ENCODE measurements at places on chromosomes 6 and 20.

DNA sequence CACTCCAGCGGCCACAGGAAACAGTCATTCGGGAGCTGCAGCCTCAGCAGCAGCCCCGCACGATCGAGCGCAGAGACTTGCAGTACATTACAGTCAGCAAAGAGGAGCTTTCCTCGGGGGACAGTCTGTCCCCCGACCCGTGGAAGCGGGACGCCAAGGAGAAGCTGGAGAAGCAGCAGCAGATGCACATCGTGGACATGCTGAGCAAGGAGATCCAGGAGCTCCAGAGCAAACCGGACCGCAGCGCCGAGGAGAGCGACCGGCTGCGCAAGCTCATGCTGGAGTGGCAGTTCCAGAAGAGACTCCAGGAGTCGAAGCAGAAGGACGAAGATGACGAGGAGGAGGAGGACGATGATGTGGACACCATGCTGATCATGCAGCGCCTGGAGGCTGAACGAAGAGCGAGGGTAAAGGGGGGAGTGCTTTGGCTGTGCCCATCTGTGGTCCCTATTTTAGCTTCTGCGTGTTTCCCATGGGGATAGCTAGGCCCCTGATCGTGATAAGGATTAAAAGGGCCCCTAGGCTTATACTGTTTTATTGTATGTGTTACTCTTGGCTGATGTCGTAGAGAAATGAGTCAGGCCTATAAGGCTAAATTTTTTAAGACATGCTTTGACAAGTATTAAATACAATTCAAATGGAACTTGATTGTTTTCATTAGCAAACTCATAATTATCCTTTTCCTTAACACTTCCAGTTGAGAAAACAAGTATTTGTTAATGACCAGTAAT lies 45.5 kb upstream of the KIF25 start:
- no peak for DNase-seq

DNA sequence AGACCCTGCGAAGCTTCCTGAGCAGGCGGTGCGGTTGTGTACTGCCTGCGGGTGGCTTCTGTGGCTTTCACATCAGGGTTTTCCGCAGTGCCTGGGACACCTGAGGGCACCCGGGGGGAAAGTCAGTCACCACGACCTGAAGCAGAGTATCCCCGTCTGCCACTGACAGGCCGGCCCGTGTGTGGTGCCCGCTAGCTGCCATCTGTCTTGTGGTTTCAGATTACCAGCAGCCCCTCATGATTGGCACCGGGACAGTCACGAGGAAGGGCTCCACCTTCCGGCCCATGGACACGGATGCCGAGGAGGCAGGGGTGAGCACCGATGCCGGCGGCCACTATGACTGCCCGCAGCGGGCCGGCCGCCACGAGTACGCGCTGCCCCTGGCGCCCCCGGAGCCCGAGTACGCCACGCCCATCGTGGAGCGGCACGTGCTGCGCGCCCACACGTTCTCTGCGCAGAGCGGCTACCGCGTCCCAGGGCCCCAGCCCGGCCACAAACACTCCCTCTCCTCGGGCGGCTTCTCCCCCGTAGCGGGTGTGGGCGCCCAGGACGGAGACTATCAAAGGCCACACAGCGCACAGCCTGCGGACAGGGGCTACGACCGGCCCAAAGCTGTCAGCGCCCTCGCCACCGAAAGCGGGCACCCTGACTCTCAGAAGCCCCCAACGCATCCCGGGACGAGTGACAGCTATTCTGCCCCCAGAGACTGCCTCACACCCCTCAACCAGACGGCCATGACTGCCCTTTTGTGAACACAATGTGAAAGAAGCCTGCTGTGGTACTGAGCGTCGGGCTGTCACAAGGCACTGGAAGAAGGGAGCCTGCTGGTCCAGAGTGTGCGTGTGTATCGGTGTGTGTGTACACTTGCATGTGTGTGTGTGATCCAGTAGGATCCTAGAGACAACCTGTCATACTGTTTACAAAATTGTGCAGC lies 54.4 kb downstream of the GOPC start:
- no peak for DNase-seq

DNA sequence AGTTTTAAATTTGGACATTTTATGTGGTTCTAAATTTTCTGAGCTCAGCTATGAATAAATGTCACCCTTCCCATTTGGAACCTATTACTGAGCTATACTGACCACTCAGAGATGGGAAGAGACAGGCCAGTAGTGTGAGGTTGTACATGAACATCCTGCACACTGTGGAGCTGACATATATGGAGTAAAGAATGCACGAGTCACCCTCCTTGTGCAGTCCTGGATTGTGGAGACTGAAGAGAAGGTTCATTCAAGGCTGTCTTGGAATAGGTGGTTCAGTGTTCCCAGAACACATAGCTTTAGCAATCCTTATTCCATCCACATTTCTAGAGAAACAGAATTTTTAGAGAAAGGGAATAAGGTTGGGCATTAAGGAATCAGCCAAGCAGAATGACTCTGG lies 50.3 kb upstream of the OGFRL1 start:
- no peak for DNase-seq

- no peak for DNase-seq
Observed at GRCh38 chr6:106882138-106882537, 92.4 kb downstream of the CD24 start.

- DNase-seq = peak; percentile 82
Observed at GRCh38 chr6:38567436-38567835, 72.3 kb downstream of the BTBD9 start.

DNA sequence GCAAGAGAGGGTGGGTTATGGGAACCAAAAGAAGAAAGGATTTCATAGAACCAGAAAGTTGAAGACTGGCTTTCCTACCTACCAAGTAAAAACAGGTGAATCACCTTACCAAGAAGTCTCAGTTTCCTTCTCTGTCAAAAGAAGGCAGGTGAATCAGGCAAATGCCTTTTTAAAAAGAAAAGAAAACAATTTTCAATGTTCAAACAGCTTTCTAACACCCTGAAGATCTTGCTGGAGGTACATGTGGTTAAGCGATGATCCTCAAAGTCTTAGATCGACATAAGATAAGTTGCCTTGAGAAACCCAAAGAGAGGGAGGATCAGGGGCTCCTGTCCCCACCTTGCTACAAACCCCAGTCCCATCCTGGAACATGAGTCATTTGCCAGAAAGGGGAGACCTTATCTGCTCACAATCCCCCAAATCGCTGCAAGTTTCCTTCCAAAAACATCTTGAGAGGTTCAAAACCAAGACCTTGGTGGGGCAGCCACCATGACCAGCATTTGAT lies 71.6 kb downstream of the NFATC2 start:
- DNase-seq = no peak
